ENCODE measurements at places on chromosomes 11 and 22. TPM values are rescaled to one million over a fixed set of nuclear protein-coding genes. Genes with fewer than 3 reads are reported as not detected.

The ELF5 gene
- not detected for total RNA-seq

The CYTH4 gene
- total RNA-seq, result not detected

The CLTCL1 gene
- total RNA-seq, result 7.1 TPM

The TNNI2 gene
- total RNA-seq, result 20.2 TPM

The CABP4 gene
- total RNA-seq, result 1.2 TPM

The ALX4 gene
- total RNA-seq, result 1.1 TPM

The LDLRAD3 gene
- 38.8 TPM for total RNA-seq

GRCh38 chr11:8442301-8442700, 151.7 kb downstream of the STK33 start:
- 0 out of 2 replicates have a peak, but pooled peaks cover 2% of the 10 kb centered on the region for H3K4me1 ChIP-seq
- no peaks in the 10 kb centered on the region for H3K27me3 ChIP-seq
- no peak for DNase-seq
- no peak overlapping the region for H3K4me3 ChIP-seq
- H3K36me3 ChIP-seq, result no peaks in the 10 kb centered on the region
- no peak overlapping the region for H3K27ac ChIP-seq

DNA sequence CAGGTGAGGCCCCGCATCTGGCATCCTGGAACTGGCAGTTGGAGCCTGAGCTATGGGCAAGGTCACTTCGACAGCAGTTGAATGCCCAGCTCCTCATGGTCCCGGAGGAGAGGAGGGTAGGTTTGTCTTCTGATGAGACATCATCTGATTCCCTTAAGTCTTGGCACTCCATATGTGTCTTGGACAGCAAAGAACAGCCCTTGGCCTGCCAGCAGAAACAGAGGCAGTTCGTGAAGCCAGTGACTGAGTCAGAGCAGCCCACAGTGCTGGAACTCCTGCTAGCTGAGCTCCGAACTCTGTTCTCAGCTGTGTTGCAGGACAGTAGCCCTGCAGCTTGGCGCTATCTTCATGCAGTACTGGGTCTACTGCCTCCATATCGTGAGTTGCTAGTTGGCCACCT, 1.0 kb downstream of the DNHD1 start:
- H3K4me3 ChIP-seq, result no peak overlapping the region
- no peak overlapping the region for H3K27ac ChIP-seq
- no peak for DNase-seq
- no peaks in the 10 kb centered on the region for H3K4me1 ChIP-seq
- no peaks in the 10 kb centered on the region for H3K27me3 ChIP-seq

- H3K4me1 ChIP-seq, result no peaks in the 10 kb centered on the region
- H3K36me3 ChIP-seq, result peaks cover 69% of the 10 kb centered on the region
- DNase-seq, result no peak
- H3K27ac ChIP-seq, result no peak overlapping the region
Observed at GRCh38 chr22:49880281-49880680, 26.6 kb downstream of the ZBED4 start.

GRCh38 chr11:56950510-56950909, 38.2 kb upstream of the OR5AK2 start:
- H3K4me1 ChIP-seq, result no peaks in the 10 kb centered on the region
- DNase-seq, result no peak
- H3K4me3 ChIP-seq, result no peak overlapping the region
- H3K27ac ChIP-seq, result no peak overlapping the region

DNA sequence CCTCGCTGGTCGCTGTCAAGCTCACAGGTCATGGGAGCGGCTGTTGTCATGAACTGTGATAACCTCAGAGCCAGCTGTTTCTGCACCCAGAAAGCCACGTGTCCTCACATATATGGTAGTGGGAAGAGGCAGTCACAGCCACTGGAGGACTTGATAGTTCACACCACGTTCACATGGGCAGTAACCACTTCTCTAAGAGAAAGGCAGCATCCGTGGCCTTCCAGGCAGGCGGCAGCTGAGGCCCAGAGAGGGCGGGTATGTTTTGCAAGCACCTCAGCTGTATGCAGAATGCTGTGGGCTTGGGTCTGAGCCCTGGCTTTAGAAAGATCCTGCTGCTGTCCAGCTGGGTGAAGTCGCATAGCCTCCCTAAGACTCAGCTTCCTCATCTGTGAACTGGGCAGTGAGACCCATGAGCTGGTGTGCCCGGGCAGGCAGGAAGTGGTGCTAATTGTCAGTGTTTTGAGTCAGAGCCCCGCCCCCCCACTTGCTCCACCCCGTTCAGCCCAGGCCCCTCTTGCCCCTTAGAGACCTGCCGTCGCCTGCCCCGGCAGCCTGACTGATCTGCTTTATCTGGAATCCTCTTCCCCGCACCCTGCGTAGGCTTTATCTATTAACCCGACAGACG, 13.3 kb downstream of the TTC38 start:
- no peak overlapping the region for H3K4me3 ChIP-seq
- H3K27ac ChIP-seq, result no peak overlapping the region
- peaks cover 26% of the 10 kb centered on the region for H3K36me3 ChIP-seq
- no peaks in the 10 kb centered on the region for H3K4me1 ChIP-seq
- no peak for DNase-seq

GRCh38 chr11:100689141-100689540, 2.1 kb downstream of the ARHGAP42 start:
- H3K4me1 ChIP-seq, result no peaks in the 10 kb centered on the region
- DNase-seq, result no peak
- H3K36me3 ChIP-seq, result no peaks in the 10 kb centered on the region
- H3K27ac ChIP-seq, result no peak overlapping the region
- H3K27me3 ChIP-seq, result no peaks in the 10 kb centered on the region
- peak overlapping the region; percentile 95 for H3K4me3 ChIP-seq

- H3K27me3 ChIP-seq, result no peaks in the 10 kb centered on the region
- no peak overlapping the region for H3K4me3 ChIP-seq
- no peak for DNase-seq
- no peaks in the 10 kb centered on the region for H3K36me3 ChIP-seq
Observed at GRCh38 chr11:121467965-121468364, 15.2 kb upstream of the SORL1-AS1 start.

- peaks cover 14% of the 10 kb centered on the region for H3K36me3 ChIP-seq
- H3K27me3 ChIP-seq, result no peaks in the 10 kb centered on the region
- no peak overlapping the region for H3K4me3 ChIP-seq
- H3K4me1 ChIP-seq, result no peaks in the 10 kb centered on the region
- DNase-seq, result peak; percentile 48
- no peak overlapping the region for H3K27ac ChIP-seq
Observed at GRCh38 chr11:12914400-12914912, 94.7 kb upstream of the RASSF10 start.

GRCh38 chr22:44428941-44429830, 68.8 kb downstream of the RTL6 start:
- H3K4me1 ChIP-seq, result no peaks in the 10 kb centered on the region
- H3K27me3 ChIP-seq, result no peaks in the 10 kb centered on the region
- H3K4me3 ChIP-seq, result no peak overlapping the region
- DNase-seq, result no peak
- no peak overlapping the region for H3K27ac ChIP-seq

DNA sequence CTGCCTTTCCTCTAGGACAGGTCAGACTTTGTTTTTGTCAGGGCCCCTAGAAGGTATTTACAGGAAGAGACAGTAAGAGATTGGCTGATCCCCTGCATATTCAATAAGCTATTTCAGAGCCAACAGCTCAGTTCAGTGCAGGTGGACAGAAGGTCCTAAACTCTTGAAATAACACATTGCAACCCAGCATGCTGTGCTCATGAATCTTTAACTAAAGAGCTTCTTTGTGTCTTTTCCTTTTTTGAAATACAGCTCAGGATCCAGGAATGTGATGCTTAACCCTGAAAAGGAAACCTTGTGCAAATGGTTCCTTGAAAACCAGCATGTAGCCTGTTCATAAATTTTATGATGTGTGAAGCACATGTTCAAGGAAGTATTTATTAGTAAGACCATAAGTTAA, 43.9 kb downstream of the BBOX1 start:
- H3K4me3 ChIP-seq, result no peak overlapping the region
- H3K27ac ChIP-seq, result no peak overlapping the region
- H3K4me1 ChIP-seq, result no peaks in the 10 kb centered on the region
- H3K36me3 ChIP-seq, result no peaks in the 10 kb centered on the region
- DNase-seq, result no peak

GRCh38 chr11:22340701-22341587, 2.8 kb downstream of the SLC17A6 start:
- H3K4me1 ChIP-seq, result no peaks in the 10 kb centered on the region
- DNase-seq, result no peak
- H3K27ac ChIP-seq, result no peak overlapping the region
- peaks cover 12% of the 10 kb centered on the region for H3K27me3 ChIP-seq
- no peak overlapping the region for H3K4me3 ChIP-seq
- no peaks in the 10 kb centered on the region for H3K36me3 ChIP-seq

DNA sequence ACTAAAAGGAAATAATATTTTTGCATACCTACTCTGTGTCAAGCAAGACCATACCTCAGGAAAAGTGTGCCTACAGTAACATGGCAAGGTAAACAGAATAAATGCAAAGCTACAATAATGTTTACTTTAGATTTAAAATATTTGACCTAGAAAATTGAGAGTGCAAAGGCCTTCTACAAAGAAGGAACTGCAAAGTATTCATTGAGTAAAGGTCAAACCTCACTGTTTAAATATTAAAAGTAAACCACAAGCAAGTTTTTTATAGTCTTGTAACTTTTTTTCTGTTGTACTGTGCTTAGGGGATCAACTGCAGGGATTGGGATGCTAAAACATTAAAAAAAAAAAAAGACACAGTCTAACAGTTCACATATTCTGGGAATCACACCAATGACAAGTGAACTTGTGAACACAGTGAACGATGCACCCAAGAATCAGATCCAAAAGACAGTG, 48.8 kb downstream of the CWF19L2 start:
- H3K36me3 ChIP-seq, result no peaks in the 10 kb centered on the region
- no peak for DNase-seq
- H3K27ac ChIP-seq, result no peak overlapping the region

DNA sequence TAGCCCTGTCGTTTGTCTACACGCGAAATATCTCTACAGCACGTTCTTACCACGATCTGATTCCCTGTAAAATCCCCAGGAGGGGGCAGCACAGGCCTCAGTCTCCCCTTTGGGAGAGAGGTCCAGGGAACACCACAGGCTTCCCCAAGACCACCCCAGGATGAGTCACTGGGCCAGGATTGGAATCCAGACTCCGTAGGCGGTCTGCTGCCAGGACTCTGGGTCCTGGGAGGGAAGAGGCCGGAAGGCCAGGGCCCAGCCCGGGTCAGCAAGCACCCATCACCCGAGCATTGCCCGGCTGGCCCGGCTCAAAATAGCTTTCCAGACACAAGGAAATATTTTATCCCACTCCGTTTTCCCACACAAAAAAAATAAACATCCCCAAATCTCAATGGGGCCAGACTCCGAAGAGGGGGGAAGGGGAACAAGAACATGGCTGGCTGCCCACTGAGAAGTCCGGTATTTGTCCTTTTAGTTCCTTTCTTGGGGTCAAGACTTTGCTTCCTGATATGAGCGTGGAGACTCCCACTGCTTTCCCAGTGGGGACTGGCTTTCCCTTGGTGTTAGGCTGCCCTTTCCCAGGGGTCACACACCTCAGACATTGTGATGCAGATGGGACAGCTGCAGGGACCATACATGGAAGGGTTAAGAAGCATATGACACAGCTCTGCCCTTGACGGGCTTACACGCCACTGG, 91.3 kb downstream of the LRRC32 start:
- no peaks in the 10 kb centered on the region for H3K27me3 ChIP-seq
- H3K4me3 ChIP-seq, result 0 out of 2 replicates have a peak overlapping the region, but pooled peaks have one; percentile 5
- peak; percentile 32 for DNase-seq
- peak overlapping the region; percentile 11 for H3K27ac ChIP-seq
- H3K36me3 ChIP-seq, result no peaks in the 10 kb centered on the region
- H3K4me1 ChIP-seq, result peaks cover 25% of the 10 kb centered on the region

GRCh38 chr11:78177216-78177615, 11.2 kb downstream of the KCTD21 start:
- no peaks in the 10 kb centered on the region for H3K36me3 ChIP-seq
- no peak overlapping the region for H3K27ac ChIP-seq
- DNase-seq, result no peak
- no peaks in the 10 kb centered on the region for H3K4me1 ChIP-seq
- H3K4me3 ChIP-seq, result no peak overlapping the region

DNA sequence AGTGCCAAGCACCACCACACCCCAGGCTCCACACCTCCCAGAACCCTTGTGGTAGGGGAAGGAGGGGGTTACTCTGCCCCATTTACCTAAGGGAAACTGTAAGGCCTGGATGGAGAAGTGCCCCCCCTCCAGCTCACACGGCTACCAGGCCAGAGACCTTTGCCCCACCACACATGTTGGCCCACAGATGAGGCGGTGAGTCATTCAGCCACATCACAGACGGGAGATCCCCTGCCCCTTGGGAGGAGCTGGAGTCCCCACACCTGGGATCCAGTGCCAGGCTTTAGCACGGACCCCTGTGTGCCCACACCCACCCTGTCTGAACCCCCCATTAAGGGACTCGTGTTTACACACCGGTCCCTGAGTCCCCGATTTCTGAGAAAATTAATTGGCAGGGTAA, 24.9 kb downstream of the CDKN1C start:
- H3K27ac ChIP-seq, result no peak overlapping the region
- no peaks in the 10 kb centered on the region for H3K27me3 ChIP-seq
- no peaks in the 10 kb centered on the region for H3K4me1 ChIP-seq
- no peaks in the 10 kb centered on the region for H3K36me3 ChIP-seq
- no peak overlapping the region for H3K4me3 ChIP-seq
- DNase-seq, result no peak

DNA sequence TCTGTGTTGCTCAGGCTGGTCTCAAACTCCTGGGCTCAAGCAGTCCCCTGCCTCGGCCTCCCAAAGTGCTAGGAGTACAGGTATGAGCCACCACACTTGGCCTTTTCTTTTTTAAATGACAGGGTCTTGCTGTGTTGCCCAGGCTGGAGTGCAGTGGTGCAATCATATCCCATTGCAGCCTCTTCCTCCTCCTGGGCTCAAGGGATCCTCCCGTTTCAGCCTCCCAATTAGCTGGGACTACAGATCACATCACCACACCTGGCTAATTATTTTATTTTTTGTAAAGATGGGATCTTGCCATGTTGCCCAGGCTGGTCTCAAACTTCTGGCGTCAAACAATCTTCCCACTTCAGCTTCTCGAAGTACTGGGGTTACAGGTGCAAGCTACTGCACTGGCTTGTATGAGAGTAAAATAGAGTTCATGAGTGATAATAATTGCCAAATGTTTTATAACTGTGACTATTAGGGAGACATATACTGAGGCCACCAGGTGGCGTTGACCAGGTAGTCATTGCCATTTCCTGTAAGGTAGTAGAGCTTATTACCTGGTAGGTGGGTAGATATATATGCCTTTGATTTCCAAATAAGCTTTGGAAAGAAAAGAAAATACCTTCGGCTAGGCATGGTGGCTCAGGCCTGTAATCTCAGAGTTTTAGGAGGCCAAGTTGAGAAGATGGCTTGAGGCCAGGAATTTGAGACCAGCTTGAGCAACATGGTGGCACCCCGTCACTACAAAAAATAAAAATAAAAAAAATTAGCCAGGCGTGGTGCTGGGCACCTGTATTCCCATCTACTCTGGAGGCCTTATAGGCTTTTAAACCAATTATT, 5.4 kb downstream of the FDX1 start:
- H3K4me1 ChIP-seq, result peaks cover 6% of the 10 kb centered on the region
- H3K27me3 ChIP-seq, result no peaks in the 10 kb centered on the region
- peaks cover 5% of the 10 kb centered on the region for H3K36me3 ChIP-seq

All from SJCRH30 (cell line).